ENCODE measurements at places on chromosomes 2 and 18. TPM values are rescaled to one million over a fixed set of nuclear protein-coding genes. Genes with fewer than 3 reads are reported as not detected.

The HNMT gene
- total RNA-seq: not detected

The LPIN1 gene
- total RNA-seq: 81.1 TPM

The SAG gene
- not detected for total RNA-seq

The RGPD3 gene
- 0.32 TPM for total RNA-seq

The PLGLB1 gene
- 4.0 TPM for total RNA-seq

The DUSP19 gene
- total RNA-seq: 0.73 TPM

The KCNK3 gene
- total RNA-seq: not detected

The C2orf78 gene
- not detected for total RNA-seq
